Kidney (tissue), 22 donors: ENCODE measurements at places on chromosomes 7 and 10. TPM values are rescaled to one million over a fixed set of nuclear protein-coding genes. Genes with fewer than 3 reads are reported as not detected.

INHBA gene
- 5.9 TPM for total RNA-seq

PNLIPRP1 gene
- not detected for total RNA-seq

ELOVL3 gene
- total RNA-seq, result 0.35 TPM

NME8 gene
- total RNA-seq, result 0.44 TPM

CPEB3 gene
- total RNA-seq, result 7.4 TPM

KRIT1 gene
- 48.7 TPM for total RNA-seq

PTF1A gene
- total RNA-seq, result not detected

DNA sequence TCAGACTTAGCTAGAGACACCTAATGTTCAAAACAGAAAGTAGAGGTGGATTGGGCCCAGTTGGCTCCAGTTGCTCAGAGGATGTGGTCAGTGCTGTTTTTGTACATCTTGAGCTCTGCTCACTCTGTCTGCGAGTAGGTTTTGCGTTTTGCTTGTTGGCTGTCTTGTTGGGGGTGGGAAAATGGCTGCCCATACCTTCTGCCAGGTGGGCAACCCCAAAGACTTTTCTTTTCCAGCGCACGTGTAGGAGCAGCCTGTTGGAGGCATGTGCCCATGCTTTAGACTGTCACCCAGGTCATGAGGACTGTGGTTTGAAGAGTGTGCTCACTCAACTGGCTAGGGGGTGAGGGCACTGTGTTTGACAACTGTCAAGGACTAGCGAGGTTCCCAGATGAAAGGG, 73.9 kb downstream of the KAT6B start:
- no peaks in the 10 kb centered on the region for H3K4me1 ChIP-seq
- no peak overlapping the region for H3K27ac ChIP-seq
- no peaks in the 10 kb centered on the region for H3K27me3 ChIP-seq
- no peak for DNase-seq
- no peak overlapping the region for H3K4me3 ChIP-seq

DNA sequence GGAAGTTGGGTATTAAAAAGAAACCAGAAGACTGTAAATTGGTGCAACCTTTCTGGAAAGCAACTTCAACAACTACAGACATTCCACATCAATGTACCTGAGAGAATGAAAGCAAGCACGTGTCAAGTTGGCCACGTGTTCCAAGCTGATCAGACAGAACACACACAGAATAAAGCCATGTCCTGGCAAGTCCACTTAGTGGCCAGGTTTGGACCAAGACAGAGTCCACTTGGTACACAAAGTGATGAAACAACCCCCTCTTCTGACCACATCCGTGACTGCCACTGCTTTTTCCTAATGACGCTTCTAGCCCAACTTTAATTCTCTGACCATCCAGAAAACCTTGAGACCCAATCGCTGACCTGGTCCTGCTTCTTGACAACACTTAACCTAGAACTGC, 109.4 kb downstream of the ABLIM1 start:
- peaks cover 15% of the 10 kb centered on the region for H3K4me1 ChIP-seq
- H3K27me3 ChIP-seq, result no peaks in the 10 kb centered on the region
- no peak for DNase-seq
- no peaks in the 10 kb centered on the region for H3K36me3 ChIP-seq

DNA sequence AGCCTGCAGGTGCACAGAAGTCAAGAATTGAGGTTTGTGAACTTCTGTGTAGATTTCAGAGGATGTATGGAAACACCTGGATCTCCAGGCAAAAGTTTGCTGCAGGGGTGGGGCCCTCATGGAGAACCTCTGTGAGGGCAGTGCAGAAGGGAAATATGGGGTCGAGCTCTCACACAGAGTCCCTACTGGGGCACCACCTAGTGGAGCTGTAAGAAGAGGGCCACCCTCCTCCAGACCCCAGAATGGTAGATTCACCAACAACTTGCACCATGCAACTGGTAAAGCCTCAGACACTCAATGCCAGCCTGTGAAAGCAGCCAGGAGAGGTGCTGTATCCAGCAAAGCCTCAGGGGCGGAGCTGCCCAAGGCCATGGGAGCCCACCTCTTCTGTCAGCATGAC, 205.8 kb downstream of the CCSER2 start:
- H3K4me1 ChIP-seq, result no peaks in the 10 kb centered on the region
- no peaks in the 10 kb centered on the region for H3K36me3 ChIP-seq
- no peak overlapping the region for H3K27ac ChIP-seq
- DNase-seq, result no peak
- no peak overlapping the region for H3K4me3 ChIP-seq

- DNase-seq, result no peak
- no peaks in the 10 kb centered on the region for H3K4me1 ChIP-seq
- no peak overlapping the region for H3K27ac ChIP-seq
- no peak overlapping the region for H3K4me3 ChIP-seq
These were observed 112.3 kb downstream of the HTR7 start for GRCh38 chr10:90745565-90745964.

DNA sequence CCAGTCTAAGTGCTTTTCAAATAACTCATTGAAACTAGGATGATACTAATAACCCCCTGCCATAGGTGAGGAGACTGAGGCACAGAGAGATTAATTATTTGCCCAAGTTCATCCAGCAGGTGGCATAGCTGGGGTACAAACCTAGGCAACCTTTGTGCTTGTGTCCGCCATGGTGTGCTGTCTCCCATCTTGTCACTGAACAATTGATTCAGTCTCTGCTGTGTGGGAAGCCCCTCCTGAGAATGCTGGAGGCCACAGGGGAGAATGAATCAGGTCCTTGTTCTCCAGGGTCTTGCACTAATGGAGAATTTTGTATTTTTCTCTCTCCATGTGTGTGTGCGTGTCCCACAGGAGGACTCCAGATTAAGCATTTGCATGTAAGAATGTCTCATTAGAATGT, 15.8 kb upstream of the TMEM236 start:
- no peaks in the 10 kb centered on the region for H3K36me3 ChIP-seq
- no peaks in the 10 kb centered on the region for H3K4me1 ChIP-seq
- no peak for DNase-seq
- H3K27ac ChIP-seq, result no peak overlapping the region

- H3K4me1 ChIP-seq, result no peaks in the 10 kb centered on the region
- DNase-seq, result no peak
- no peak overlapping the region for H3K4me3 ChIP-seq
- H3K27ac ChIP-seq, result peak overlapping the region; percentile 92
- H3K27me3 ChIP-seq, result no peaks in the 10 kb centered on the region
These were observed 517 bp downstream of the SRGN start for GRCh38 chr10:69088471-69088769.

- H3K4me3 ChIP-seq, result no peak overlapping the region
- H3K27me3 ChIP-seq, result no peaks in the 10 kb centered on the region
- H3K36me3 ChIP-seq, result no peaks in the 10 kb centered on the region
- peaks cover 3% of the 10 kb centered on the region for H3K4me1 ChIP-seq
These were observed 102.3 kb downstream of the NPSR1 start for GRCh38 chr7:34760271-34760670.

GRCh38 chr10:76723844-76724243, 913.8 kb downstream of the KCNMA1 start:
- H3K27ac ChIP-seq, result no peak overlapping the region
- H3K4me3 ChIP-seq, result no peak overlapping the region
- H3K27me3 ChIP-seq, result no peaks in the 10 kb centered on the region
- H3K36me3 ChIP-seq, result no peaks in the 10 kb centered on the region
- DNase-seq, result no peak

DNA sequence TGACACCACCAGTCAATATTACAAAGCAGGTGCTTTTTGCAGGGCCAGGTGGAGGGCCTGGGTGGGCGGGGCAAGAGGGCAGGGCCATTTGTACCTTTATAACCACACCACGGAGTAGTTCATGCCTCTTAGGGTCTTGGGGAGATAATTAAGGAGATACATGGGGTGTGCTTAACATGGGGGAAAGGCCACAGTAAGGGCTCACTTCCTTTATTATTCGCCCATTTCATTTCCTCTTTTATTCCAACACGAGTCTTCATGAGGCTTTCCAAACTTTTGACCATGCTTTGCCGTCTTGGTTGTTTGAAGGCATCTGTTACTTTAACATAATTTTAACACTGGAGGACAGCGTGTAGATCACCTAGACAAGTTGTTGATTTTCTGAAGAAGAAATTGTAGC, 33.3 kb upstream of the LYZL2 start:
- H3K4me1 ChIP-seq, result no peaks in the 10 kb centered on the region
- no peak for DNase-seq
- no peaks in the 10 kb centered on the region for H3K27me3 ChIP-seq
- no peak overlapping the region for H3K4me3 ChIP-seq

GRCh38 chr10:55500931-55501559, 700.0 kb upstream of the PCDH15 start:
- DNase-seq, result peak; percentile 31
- no peak overlapping the region for H3K4me3 ChIP-seq
- no peaks in the 10 kb centered on the region for H3K4me1 ChIP-seq
- no peaks in the 10 kb centered on the region for H3K27me3 ChIP-seq
- no peaks in the 10 kb centered on the region for H3K36me3 ChIP-seq

- DNase-seq, result peak; percentile 83
- peak overlapping the region; percentile 28 for H3K27ac ChIP-seq
- no peaks in the 10 kb centered on the region for H3K27me3 ChIP-seq
- H3K4me1 ChIP-seq, result no peaks in the 10 kb centered on the region
These were observed 41.9 kb downstream of the RNLS start for GRCh38 chr10:88541116-88541626.
